ENCODE measurements at places on chromosomes 11 and 22.

DNA sequence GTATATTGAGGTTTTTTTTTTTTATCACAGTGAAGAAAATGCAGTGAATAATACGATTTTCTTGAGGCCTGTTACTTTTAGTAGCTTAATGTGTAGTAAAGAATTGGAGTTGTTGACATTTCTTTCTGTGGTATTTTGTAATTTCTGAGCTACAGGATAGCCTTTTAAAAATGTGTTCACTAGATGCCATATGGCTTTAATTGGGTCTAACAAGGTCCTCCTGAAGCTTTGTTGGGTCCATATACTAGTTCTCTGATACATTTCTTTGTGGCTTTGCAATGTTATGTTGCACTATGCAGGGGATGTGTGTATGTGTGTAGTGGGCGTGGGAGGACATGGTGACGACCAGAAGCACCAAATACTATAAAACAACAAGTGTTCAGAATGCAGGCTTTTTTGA lies 25.1 kb downstream of the FBXO7 start:
- DNase-seq: no peak

DNA sequence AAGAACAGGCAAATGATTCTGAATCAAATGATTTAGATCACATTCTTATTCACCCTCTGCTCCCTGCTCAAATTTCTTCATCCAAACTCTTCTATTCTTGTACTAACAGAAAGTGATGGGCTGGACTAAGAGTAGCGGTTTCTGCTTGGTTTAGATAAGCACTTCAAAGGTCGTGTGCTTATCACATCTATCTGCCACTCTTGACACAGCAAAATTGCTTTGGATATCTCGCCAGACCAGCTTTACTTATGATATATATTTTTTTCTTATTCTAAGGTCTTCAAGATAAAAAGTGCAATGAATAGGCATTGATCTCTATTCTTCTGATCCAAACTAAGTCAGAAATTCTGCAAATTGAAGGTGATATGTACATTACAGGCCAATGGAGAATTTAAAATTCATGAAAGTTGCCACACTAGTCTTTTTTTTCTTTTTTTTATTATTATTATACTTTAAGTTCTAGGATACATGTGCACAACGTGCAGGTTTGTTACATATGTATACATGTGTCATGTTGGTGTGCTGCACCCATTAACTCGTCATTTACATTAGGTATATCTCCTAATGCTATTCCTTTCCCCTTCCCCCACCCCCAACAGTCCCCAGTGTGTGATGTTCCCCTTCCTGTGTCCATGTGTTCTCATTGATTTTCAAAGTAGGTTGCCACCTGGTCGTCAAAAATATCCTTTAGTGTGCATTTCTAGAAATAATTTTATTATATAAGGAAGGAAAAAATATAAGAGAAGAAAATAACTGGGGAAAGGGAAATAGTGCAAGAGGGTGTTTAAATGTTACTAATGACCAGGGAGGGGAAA lies 1941.0 kb upstream of the RAG2 start:
- DNase-seq: no peak

GRCh38 chr11:68213135-68213515 lies at the start of gene KMT5B:
TSS of gene KMT5B (minus strand) at chr11:68213296. CDS start at chr11:68190076, 23,220 bp downstream.
- peak; percentile 77 for DNase-seq

DNA sequence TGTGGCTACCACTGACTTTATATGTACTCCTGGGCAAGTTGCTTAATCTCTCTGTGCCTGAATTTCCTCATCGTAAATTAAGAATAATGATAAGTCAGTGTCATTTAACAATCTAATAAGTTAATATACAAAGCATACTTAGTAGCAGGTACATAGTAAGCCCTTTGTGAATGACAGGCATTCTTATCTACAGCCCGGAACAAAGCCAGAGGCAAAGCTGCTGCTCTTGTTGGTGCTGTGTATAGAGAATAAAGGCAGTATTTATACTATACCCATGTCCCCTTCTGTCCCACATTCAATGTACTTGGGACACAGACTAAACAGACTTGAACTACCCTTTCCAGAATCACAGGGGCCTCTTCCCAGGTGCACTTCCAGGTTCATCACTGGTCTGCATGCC lies 229.7 kb upstream of the NCAM1 start:
- DNase-seq: no peak

- DNase-seq: no peak
Measured at GRCh38 chr11:85685125-85685819, 723 bp downstream of the CCDC89 start.

DNA sequence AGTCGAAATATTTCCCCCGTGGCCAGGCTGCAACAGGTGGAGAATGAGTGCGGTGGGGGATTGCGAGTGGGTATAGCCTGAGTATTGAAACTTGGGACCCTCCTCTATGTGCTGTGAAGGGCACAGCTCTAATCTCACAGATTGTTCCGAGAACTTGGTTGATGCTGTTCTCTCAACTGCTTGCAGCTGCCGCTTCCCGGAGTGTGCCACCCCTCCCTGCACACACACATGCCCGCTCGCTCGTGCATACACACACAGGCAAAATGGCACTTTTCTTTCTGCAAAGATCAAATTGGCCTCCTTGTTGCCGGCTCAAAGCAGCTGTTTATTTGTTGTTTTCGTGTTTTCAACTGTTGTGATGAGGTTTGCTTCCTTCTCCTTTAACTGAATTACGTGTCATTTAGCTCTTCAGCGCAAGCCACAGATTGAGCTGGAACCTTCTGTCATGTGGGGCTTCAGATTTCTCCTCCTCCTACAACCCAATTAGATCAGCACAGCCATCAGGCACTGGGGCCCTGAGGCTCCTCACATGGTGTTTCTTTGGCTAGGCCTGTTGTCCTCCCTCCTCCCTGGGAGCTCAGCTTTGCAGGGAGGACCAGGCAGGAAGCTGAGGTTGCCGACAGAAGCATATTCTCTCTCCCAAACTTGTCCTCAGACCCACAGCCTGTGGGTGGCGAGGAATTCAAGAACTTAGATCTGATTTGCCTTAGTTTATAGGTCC lies 13.9 kb upstream of the B3GAT1 start:
- DNase-seq: no peak

GRCh38 chr11:71548716-71549151 lies 514 bp downstream of the KRTAP5-9 start:
- no peak for DNase-seq

- no peak for DNase-seq
Measured at GRCh38 chr11:46471943-46472661, 80.5 kb upstream of the CHRM4 start.

DNA sequence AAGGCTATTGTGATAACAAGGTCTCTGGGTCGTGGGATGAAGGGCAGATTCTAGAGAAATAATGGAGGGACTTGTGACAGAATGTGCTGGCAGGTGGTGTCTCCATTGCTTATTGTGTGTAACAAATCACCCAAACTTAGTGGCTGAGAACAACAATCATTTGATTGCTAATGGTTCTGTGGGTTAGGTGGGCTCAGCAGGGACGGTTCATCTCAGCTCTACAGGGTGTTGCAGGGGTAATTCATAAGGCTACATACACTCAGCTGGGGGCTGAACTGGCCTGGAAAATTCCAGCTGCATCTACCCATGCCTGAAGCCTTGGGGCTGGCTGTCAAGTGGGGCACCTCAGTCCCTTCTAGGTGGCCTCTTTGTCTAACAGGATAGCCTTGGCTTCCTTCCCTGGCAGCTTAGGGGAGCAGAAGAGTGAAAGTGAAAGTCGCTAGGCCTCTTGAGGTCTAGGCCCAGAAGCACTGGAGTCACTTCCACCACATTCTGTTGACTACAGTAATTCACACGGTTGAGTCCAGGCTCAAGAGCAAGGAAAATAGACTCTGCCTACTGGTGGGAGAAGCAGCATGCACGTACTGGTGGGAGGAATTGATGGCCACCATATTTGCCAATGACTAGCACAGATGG lies 308.9 kb downstream of the MN1 start:
- no peak for DNase-seq

DNA sequence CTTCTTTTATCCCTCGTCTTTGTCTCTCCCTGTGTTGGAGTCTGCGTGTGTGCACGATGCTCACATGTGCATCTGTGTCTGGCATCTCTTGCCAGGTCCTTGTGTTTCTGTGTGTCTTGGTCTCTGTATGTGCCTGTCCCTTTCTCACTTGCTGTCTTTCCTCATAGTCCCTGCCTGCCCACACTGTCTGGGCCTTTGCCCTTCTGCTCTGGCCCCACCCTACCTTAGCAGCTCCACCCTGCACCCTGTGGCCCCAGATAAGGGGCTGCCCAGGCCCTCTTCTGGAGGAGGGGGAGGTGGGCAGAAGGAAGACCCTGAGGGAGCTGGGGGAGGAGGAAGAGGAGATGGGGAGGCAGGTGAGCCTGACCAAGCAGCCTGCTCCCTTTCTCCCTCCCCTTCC lies 2.8 kb downstream of the EHBP1L1 start:
- no peak for DNase-seq

GRCh38 chr22:26182723-26183122 lies 13.5 kb downstream of the SEZ6L start:
- no peak for DNase-seq

DNA sequence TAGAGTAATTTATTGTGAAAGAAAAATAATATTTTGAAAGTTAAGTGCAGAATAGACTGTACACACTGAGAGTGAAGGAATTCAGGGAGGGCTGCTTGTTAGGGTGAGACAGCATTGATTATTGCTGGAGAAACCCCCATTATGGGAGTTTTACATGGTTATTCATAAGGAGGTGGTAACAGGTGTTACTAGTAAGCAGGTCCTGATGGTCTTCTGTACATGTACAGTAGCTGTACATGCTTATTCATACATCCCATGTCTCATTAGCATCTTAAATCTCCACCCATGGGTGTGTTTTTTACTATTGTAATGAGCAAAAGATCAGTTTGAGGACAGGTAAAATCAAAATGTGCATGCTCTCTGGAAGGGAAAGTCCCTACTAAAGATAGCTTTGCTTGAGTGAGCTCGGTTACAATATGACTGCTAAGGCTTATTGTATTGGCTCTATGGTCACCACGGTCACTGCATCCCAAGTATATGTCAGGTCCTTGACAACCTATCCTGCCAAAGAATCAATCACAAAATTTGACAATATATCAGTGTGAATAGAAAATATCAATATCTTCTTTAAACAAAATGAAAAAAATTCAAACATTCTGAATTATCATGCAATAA lies 6.2 kb downstream of the KDM4F start:
- DNase-seq: no peak

DNA sequence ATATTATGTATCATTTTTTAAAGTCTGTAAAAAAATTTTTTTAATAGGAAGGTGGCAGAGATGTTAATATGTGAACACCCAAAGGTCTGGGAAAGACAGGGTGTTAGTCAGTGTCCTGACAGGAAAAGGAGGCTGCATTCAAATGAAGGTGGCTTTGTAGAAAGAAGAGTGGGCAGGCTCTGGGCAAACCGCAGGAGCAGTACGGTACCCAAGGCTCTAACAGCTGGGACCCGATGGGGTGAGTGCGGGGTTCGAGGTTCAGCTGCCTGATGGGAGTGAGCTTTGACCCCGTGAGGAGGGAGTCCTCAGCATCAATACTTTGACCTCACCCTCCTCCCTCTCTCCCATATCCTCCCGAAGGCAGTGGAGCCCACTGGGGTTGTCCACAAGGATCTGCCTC lies 142.5 kb downstream of the C11orf91 start:
- DNase-seq: no peak

GRCh38 chr11:61472868-61473267 lies 35.7 kb upstream of the LRRC10B start:
- no peak for DNase-seq

DNA sequence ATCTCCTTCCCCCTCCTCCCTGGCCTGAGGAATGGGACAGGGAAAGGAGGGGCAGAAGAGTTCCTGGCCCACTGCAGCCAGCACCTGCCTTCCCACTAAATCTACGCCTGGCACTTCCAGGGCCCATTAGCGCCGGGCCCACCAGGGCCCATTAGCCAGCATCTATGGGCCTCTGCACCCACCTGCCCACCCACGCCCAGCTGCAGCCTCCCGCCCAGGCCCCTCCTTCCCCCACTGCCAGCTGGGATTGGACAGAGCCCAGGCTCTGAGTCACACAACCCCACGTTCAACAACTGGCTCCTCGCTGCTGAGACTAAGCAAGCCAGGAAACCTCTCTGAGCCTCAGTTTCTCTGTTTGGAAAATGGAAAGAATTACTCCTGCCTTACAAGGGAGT lies 48.7 kb downstream of the CYTH4 start:
- DNase-seq: no peak

DNA sequence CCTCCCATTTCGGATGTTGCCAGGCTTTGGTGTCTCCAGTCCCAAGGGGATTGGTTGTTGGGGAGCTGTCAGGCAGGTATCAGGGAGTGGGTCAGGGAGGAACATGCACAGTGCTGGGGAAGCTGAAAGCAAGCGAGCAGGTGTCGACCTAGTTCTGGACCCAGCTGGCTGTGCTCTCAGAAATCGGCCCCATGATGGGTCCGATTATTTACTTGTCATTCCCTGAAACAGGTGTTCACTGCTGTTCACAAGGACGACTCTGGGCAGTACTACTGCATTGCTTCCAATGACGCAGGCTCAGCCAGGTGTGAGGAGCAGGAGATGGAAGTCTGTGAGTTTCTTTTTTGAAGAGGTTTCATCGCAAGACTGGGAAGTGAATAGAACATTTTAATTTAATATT lies 76.8 kb downstream of the JAM3 start:
- DNase-seq: no peak

DNA sequence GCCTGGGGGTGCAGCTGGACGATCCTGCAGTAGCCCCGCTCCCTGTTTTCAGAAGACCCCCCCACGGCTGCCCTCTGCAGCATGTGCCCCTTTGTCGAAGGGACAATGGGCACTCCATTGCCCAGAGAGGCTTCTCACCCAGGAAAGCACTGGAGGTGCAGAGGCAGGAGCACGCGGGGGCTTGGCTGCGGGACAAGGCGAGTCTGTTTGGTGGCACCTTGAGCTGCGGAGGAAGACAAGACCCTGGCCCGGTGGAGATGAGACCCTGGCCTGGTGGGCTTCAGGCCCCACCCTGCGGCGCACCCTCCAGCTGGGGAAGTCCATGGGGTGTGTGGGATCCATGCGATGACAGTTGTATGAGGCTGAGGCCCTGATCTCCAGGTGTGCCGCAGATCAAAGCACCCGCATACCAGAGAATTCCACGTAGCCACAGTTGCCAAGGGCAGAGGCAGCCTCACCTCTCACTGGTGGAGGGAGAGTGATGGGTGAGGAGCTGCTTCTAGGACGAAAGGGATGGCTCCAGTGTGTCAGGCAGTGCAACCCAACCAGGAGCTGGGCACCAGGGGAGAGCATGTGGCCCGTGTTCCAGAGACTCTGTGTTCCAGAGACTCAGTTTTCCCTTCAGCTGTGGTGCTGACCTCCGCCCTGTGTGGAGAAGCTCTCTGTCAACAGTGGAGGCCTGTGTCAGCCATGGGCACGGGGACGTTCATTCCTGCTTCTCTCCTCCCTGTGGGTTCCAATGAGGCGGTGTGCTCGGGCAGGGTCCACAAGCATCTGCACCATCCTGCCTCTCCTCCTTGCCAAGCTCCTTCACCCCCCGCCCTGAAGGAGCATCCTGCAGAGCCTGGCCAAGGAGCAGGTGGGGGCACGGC lies 10.0 kb downstream of the TBX1 start:
- no peak for DNase-seq

Data from activated T-cell treated with anti-CD3 and anti-CD28 coated beads, Interleukin-2, amount 50 U/mL, for 24 hours (primary cell).